ENCODE measurements at places on chromosomes 3 and 15.

DNA sequence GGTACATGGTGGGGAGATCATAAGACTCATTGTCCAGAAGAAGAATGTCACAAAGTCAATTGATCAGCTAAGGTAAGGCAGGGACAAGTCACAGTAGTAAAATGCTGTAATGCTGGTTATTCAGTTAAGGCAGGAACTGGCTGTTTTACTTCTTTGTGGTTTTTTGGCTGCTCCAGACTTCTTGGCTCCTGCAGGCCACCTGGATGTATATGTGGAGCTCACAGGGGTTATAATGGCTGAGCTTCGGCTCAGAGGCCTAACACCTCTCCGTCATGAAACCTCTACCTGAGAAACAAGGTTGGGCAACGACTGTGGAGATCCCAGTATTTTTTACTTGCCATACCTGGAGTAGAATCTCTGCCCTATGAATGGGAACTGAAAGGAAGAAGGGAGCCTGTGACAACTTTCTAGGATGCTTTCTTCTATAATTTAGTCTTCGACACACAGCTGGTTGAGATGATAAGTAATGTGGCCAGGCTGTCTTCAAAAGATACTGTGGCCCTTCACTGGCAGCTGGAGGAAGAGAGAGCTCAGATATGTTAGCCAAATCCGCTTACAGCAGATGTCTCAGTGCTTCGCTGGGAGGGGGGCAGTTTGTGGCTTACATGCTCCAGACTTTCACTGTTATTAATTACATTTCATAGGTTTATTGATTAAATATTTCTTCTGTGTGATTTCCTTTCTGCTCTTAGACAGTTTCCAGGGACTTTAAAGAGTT lies 887.8 kb downstream of the IGSF11 start:
- no peak for DNase-seq

DNA sequence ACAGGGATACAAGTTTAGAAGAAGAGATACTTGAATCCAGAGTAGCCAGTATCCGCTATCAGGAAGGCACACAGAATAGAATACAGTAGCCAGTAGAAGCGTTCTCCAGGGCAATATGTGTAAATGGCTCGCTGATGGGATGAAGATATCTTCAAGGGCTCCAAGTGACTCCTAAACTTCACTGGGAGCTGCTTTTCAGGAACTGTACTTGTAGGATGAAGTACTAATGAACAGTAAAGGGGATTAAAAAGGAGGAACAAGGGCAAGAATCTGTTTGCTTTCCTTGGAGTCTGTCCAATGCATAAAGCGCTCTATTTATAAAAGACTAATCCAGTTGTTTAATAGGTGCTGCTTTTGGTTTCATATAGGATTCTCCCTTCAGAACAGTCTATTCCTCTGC lies 78.4 kb downstream of the THRB start:
- DNase-seq, result no peak

GRCh38 chr3:193943200-193943599 lies 192.7 kb upstream of the HES1 start:
- DNase-seq, result no peak

GRCh38 chr3:23665741-23666140 lies 140.0 kb upstream of the UBE2E1 start:
- DNase-seq, result no peak

DNA sequence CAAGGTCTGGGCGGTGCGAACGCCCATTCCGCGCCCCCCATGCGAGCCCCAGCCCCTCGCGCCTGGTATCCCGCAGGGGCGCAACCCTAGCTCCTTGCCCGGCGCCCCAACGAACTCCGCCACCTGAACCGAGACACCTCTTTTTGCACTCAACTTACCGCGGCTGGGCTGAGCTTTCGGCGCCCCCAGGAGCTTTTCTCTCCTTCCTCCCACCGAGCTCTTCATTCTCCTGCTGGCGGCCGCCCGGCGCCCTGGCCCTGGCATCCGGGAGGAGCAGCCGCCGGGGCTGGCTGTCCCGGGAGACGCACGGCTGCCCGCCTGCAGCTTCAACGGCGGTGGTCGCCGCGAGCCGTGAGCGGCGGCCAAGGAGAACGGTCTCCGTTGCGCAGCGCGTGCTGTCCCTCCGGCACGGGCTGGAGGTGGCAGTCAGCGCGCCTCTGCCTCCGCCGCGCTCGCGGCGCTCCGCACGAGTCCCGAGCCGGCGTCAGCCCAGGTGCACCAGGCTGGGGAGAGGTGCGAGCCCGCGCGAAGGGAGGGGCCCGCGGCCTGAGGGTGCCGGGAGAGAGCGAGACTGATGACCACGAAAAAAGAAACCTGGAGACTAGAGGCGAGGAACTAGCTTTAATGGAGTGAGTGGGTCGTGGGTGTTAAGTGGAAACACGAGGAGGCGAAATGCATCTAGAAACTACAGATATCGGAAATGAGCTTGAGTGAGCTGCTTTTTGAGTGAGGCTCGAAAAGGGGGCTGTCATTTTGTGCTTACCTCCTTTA lies 621.5 kb upstream of the ZNF385D start:
- no peak for DNase-seq

- DNase-seq, result no peak
These were observed 74.3 kb upstream of the ARPP21 start for GRCh38 chr3:35565048-35565447.

DNA sequence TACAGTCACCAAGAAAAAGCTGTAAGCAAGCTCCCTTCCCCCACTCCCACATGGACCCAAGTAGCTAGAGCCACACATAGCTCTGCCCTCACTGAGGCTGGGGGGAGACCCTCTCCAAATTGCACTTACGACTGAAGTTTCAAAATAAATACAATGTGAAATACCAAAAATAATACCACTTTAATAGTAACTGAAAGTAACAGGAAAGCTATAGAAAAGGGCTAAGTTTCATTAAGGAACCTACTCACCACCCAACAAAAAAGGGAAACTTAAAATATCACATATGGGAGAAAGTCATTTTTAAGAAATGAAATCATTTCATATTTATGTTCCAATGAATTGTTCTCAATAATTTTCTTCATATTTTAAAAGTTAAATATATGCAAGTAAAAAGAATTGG lies 130.4 kb upstream of the UBE2E2 start:
- DNase-seq, result no peak

GRCh38 chr3:124615896-124616543 lies 114.2 kb upstream of the UMPS start:
- DNase-seq, result no peak

DNA sequence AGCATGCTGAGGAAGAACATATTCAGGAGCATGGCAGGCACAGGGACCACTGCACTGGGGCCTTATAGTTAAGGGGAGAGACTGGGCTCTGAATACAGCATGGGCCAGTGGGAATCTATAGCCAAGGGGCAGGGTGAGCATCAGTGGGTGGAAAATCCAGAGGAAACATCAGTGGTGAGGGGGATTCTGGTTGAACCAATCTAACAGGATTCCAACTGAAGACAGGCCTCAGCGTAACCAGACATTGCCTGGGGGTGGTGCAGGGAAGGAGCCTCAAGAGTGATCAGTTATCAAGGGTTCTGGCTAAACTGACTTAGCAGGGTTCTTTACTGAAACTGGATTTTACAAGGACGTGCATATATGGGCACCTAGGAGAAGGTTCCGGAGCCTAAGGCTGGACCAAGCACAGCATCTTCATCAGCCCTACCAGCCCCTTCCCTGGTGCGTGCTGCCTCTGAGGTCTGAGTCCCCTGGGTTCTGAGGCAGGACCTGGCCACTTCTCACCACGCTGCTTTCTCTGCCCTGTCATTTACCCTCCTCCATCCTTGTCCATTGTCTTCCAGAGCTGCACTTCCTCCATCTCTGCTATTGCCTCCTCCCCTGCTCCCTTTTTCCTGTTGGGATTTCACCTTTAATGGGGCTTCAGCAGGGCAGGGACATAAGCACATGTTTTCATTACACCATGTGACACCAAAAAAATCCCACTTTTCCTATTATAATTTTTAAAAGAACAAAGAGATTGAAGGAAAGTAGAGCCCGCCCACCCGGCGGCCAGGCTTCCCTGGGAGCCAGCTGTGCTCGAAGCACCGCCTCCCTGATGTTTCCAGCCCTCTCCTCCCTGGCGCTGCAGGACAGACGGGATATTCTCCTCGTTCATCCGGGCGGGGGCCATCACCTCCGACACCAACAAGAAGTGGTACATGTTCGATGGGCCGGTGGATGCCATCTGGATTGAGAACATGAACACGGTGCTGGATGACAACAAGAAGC lies 52.1 kb downstream of the DNAH1 start:
- DNase-seq, result no peak
